ENCODE measurements at places on chromosomes 16 and 17.

DNA sequence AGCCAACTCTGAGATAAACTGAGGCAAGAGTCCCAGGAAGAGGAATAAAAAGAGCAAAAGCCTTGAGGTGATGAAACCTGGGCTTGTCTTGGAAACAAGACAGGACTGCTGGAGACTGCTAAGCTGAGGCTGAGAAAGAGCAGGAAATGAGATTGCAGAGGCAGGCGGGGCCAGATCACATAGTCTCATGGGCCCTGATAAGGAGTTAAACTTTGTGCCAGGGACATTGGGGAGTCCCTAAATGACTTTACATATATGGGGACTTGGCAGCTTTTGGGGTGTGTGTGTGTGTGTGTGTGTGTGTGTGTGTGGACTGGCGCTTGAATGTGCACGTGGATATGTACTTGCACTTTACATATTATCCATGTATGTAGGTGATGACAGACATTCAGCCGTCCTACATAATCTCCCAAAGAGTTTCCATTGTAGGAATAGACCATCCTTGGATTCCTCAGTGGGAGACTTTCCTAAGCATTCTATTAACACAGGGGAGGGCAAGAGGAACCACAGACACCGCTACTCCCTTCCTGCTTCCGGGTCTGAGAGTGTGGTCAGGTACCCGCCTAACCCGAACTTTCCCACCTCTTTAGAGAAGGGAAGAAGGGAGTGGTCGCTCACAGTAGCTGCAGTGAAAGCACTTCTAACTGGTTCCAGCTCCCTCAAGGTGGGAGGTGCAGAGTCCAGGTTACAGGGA is 123.1 kb downstream of the LYRM1 start:
- no peak for DNase-seq

DNA sequence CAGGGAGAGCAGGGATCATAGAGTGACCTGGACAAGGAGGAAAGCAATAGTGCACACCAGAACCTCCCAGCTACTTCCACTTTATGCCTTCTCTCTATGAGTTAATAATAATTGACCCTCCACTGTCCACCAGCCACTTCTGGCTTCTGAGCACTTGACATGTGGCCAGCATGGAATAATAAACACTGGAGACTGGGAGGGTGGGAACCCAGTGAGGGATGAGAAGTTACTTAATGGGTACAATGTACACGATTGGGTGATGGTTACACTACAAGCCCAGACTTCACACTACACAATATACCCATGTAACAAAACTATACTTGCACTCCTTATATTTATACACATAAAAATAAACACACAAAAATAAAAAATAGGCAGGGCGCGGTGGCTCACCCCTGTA is 11.4 kb downstream of the CDC42EP4 start:
- no peak for DNase-seq

DNA sequence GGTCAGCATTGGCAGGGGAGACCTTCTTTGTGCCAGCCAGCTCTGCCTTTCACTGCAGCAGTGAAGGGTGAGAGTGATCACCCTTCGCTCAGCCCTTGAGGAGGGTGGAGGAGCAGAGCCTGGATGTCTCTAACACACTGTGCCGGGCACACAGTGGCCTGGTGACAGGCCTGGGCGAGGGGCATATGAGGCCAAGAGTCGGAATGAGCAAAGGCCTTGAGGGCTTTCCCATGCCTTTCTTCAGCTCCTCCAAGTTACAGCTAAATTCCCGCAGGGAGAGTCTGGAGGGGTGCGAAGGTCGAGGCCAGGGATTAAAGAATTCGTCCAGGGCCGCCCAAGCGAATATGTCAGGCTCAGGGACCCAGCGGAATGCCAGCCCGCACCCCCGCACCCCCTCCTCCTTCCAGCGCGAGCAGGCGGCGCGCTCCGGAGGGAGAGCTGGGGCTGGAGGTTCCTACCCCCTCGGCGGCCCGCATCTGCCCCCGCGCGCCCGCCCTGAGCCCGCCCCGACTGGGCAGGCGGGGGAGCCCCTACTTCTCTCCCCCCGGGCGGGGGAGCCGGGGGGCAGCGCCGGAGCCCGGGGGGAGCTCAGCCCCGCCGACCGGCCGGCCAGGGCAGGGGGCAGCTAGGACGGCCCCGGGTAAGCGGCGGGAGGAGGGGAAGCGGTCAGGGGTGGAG is at the start of gene RASL10B:
RASL10B (plus strand) TSS at position 401 of the 678 bp plus-strand sequence. CDS start 3,546 bp downstream, outside the sequence.
- no peak for DNase-seq

GRCh38 chr16:52312716-52313115 is 234.2 kb downstream of the TOX3 start:
- DNase-seq: peak; percentile 68

DNA sequence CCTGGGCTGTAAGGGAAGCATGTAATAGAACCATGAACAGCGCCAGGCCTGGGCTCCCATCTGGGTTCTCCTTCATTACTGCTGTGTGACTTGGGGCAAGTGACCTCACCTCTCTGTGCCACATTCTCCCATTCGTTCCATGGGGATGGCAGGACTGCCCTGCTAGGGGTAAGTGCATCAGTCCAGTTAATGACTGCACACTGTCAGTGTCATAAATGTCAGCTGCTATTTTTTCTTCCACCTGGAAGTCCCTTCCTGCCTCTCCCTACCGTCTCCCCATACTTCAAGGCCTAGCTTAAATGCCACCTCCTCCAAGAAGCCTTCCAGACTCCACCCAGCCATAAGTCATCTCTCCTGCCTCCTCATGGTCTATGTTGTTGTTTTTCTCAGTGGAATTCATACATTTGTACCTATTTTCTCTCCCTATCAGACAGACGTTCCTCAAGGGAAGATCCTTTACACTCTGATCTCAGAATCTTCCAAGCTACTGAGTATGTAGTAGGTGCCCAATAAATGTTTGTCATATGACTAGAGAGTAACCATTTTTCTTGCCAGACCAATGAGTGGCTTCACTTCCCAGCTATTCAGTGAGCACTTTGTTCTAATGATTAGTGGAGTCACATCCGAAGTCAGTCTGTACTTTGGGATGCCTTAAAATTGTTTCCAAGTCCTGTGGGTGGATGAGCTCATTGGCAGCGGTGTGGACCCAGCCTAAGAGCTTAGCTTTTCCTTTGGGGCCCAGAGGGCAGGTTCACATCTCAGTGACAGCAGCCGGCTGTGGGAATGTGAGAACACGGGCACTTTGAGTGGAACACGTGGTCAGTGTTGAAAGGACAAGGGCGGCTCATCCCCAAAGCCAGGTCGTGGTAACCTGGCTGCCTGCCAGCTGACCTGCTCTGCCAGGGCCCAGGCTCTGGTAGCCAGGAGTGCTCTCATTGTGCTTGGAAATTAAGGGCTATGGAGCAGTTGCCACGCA is 147.5 kb upstream of the GSE1 start:
- DNase-seq: no peak

DNA sequence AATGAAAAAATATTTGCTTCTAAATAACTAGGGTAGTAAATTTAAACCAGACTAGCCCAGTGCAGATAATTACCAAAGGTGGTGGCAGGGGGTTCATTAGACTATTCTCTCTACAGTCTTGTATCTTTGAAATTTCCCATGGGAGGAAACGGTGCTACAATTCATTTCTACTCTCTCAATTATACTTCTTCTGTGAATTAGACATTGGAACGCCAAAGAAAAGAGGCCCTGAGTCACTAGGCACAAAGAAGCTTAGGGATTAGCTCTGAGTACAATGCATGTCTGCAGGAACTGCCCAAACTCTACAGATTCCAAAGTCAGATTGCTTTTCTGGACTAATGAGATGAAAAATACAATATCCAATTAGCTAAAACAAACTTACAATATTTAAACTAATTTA is 30.7 kb upstream of the ARL6IP1 start:
- DNase-seq: no peak

GRCh38 chr16:17574256-17574655 is 103.5 kb upstream of the XYLT1 start:
- no peak for DNase-seq

- no peak for DNase-seq
These were observed 186.0 kb upstream of the ZFHX3 start for GRCh38 chr16:73233846-73234424.

GRCh38 chr16:31428279-31428597 is at the start of gene COX6A2:
COX6A2 (minus strand) TSS chr16:31428360; CDS start chr16:31428325, 35 bp downstream.
- no peak for DNase-seq

DNA sequence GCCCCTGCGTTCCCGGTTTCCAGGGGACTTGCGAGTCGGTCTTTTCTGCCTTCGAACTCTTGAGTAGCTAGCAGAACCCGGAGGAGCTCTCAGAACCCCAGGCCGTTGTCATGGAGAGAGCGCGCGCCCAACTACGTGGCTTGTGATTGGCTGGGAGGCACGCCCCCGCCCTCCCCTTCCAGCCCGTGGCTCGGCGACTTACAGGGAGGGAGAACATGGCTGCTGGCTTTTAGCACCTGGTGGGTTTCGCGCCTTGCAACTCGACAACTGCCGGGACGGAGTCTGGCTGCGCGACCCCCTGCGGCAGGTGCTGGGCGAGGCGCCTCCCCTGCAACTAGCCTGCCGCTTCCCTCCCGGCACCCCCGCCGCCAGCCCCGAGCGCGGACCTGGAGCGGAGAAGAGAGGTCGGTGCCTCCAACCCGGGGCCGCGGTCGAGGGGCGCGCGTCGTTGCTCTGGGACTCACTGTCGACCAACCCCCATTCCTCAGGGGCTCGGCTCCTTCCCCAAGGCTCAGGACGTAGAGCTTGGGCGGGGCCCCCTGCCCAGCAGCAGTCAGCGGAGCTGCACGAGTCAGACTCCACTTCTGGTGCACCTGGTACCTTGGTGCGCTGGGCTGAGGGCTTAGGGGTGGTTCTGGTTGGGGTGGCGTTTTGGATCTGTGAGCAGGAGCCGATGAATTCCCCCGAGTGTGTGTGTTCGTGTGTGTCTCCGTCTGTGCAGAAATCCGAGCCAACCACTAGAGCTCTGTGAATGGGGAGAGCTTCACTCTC is 9.0 kb upstream of the ZFP90 start:
- peak; percentile 81 for DNase-seq

GRCh38 chr17:73489333-73489732 is 154.9 kb downstream of the SDK2 start:
- peak; percentile 51 for DNase-seq

- DNase-seq: peak; percentile 90
These were observed 32.3 kb downstream of the CHD9 start for GRCh38 chr16:53087101-53087500.

GRCh38 chr17:56320443-56320842 is 167.2 kb downstream of the ANKFN1 start:
- no peak for DNase-seq

DNA sequence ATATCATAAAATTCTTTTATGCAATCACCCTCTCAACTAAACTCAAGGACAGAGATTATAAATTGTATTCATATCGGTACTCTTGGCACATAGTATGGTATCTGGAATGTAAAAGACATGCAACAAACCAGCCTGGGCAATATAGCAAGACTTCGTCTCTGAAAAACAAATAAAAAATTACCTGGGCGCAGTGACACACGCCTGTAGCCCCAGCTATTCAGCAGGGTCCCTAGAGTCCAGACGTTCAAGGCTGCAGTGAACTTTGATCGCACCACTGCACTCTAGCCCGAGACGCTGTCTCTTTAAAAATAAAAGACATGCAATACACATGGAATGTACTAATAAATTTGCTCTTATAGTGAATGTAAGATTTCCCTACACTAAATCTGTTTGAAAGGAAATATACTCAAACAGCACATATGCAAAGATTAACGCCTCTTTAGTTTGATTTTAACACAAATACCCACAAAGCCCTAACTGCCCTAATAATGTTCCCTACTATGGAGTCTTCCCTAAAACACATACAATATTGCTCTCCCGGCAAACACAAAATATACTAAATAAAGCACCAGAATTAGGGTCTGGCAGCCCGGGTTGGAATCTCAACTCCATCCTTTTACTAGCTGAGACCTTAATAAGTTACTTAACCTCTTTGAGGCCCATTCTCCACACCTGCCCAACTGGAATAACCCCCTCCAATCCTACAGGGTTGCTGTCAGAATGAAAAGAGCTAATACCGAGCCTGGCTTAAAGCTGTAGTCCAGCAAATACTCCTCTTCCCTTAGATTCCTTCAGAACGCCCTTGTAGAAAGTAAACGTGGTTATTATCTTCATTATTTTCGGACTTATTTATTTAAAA is 1.2 kb downstream of the ABCA5 start:
- no peak for DNase-seq

- no peak for DNase-seq
These were observed 9.0 kb downstream of the STAT5B start for GRCh38 chr17:42266918-42267766.

- no peak for DNase-seq
These were observed 1.9 kb upstream of the PITPNM3 start for GRCh38 chr17:6558276-6558675.

- no peak for DNase-seq
These were observed 37.5 kb upstream of the SSTR5 start for GRCh38 chr16:1035066-1035415.

DNA sequence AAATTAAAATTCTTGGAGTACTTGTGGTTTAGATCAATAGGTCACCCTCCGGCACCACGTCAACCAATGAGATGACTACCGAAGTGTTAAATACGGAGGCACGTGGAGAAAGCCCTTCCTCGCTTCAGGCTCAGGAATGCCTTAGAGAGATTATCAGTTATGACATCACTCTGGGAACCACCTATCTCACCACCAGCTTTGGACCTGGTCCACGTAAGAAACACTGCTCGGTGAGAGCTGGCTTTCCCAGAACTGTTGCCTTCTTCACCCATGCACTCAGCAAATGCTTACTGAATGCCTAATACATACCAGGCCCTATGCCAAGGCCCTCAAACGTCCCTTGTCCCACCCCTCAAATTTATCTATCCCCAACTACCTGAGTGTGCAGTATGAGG is 71.3 kb downstream of the SMG6 start:
- DNase-seq: no peak

DNA sequence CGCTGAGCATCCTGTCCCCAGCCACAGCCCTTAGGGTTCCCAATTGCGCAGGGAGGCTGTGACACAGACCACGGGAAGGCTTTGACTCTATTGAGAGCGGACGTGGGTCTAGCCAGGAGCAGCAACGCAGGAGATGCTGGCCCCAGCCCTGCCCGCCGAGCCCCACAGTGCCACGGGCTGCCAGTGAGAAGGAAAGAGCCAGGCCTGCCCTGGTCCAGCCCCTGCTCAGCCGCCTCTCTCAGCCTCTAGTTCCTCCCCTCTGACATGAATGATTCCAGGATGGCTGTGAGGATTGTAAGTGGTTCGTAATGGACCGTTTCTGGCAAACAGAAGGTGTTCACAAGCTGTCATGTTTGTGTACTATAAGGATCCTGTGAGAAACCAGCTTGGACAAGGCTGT is 2.5 kb downstream of the BHLHA9 start:
- no peak for DNase-seq

DNA sequence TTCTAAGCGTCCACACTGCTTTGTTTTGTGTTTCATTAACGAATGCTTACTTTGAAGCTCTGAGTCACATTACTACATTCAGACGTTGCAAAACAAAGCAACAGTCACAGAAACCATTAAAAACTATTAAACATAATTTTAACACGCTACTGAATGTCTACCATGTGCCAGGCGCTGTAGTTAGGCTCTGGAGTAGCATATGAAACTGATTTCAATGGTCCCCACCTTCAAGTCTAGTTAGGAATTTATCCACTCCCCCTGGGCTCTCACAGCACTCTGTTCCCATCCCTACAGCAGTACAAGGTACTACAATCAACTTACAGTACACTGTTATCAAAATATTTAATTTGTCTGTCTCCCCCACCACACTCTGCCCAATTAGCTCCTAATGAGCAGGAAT is 631 bp downstream of the UTP6 start:
- DNase-seq: no peak

GRCh38 chr16:81713796-81714195 is 65.3 kb upstream of the PLCG2 start:
- DNase-seq: no peak

- no peak for DNase-seq
These were observed 24.2 kb upstream of the CMTM4 start for GRCh38 chr16:66720766-66721165.

GRCh38 chr16:2371421-2371820 is 30.9 kb upstream of the ABCA3 start:
- no peak for DNase-seq

- no peak for DNase-seq
These were observed 5.0 kb downstream of the ATP5PD start for GRCh38 chr17:75041656-75042280.
